ENCODE measurements at places on chromosomes 7 and 10.

- no peak for DNase-seq
These were observed 24.4 kb upstream of the JAKMIP3 start for GRCh38 chr10:132041340-132041739.

GRCh38 chr7:50330696-50331095 lies 26.2 kb downstream of the IKZF1 start:
- DNase-seq = no peak

DNA sequence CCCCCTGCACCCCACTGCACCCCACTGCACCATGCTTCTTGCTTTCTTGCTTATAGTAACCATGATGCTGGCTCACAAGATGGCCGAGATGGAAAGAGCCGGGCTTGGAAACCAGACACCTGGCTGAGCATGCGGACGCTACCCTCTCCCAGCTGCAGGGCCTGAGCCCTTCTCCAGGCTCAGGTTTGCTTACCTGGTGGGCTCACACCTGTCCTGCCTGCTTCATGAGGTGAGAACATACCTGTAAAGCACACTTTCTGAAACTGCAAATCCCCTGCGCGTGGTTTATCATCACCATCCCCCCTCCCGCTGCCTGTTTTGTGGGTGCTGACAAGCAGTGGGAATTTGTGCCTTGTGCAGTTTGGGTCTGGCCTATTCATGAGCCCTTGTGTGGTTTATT lies 302.7 kb downstream of the GLRX3 start:
- DNase-seq = no peak

DNA sequence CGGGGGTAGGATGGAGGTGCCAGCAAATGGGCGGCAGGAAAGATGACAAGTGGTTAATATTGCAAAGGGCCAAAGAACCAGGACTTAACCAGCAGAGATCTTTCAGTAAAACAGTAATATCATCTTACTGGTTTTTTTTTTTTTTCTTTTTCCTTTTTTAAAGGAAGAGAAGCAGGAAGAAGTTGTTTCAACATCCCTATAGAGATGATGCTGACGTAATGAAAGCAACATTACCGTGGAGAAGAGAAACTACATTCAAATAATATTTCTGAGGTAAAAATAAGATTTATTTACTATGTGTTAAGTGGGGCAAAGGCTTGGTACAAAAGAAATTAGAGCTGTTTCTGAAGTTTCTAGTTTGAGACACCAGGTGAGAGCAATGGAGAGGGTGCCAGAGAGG lies 11.0 kb downstream of the MINDY3 start:
- no peak for DNase-seq

- DNase-seq = no peak
These were observed 12.8 kb downstream of the CPA1 start for GRCh38 chr7:130393101-130393561.

DNA sequence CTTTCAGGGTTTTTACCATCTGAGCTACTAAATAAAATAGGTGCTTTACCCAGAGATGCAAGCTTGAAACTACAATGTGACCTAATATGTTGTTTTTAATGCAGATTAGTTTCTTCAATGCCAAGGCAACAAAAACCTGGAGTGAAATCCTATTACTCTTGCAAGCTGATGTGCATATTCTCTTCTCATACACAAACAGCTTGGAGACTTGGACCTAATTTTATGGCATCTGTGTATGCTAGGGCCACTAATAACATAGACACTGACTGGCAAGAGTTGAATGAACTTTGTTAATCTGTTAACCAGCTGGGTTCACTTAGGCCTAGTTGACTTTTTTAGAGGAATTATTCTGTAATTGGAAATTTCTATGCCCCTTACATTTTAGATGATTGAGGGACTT lies 23.4 kb upstream of the SMIM30 start:
- DNase-seq = no peak

DNA sequence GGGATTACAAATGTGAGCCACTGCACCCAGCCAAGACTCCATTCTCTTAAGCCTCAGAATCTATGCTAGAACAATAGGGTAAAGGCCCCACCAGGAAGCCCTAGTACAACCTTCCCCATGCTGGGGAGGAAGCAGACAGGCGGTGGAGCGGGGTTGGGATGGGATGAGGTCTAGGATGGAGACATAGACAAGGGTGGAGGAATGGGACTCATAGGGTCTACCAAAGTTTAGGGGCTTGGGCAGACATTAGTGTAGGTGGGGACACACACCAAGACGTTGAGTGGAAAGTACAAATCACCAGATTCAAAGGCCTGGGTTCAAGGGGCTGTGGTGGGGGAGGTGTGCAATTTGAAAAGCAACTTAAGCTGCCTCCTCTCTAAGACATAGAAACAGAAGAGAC lies 19.3 kb downstream of the PRSS2 start:
- DNase-seq = no peak

GRCh38 chr10:125848857-125849256 lies 25.5 kb downstream of the BCCIP start:
- DNase-seq = no peak

DNA sequence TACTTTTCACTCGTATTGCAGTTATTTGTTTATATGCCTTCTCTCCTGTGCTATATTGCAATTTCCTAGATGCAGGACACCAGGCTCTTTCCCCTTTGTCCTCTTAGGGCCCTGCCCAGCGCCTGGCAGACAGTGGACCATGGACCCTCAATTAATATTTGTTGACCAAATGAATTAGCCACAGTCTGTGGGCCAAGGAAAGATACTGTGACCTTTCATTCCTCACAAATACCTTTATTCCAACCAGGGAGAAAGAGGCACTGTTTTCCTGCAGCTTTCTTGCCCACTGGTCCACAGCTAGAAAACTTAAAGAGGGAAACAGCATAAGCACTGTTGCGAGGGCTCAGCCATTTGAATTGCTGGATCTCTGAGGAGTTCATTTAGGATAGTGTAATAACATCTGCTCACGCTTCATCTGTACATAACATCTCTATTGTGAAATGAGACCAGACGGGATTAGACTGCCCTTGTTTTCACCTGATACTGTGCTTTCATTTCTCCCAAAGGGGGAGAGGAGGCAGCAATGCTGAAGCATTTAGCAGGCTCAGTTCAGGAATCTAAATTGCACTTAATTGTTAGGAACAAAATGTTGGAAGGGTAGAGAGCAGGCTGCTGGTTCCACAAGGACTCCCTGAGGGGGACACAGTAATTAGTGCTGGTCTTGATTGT lies 46.7 kb downstream of the TNS3 start:
- no peak for DNase-seq

GRCh38 chr10:34297541-34298345 lies 517.4 kb downstream of the PARD3 start:
- DNase-seq = no peak

DNA sequence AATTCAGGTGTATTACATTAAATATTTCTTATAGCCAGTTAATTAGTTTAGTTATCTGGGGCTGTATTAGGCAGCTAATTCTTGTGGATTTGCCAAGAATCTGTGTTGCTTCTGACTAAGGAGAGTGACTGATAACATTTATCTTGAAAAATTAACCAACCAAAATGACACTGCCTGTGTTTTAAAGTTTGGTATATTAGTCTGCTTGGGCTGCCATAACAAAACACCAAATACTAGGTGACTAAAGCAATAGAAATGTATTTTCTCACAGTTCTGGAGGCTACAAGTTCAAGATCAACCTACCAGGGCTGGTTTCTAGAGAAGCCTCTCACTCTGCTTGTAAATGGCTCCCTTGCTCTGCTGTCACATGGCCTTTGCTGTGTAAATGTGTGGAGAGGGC lies 12.9 kb downstream of the EXOC4 start:
- no peak for DNase-seq
